ENCODE measurements at places on chromosomes 11 and 22.
A peak's percentile ranks its signal among the peaks of the same experiment; 100 is the strongest.

DNA sequence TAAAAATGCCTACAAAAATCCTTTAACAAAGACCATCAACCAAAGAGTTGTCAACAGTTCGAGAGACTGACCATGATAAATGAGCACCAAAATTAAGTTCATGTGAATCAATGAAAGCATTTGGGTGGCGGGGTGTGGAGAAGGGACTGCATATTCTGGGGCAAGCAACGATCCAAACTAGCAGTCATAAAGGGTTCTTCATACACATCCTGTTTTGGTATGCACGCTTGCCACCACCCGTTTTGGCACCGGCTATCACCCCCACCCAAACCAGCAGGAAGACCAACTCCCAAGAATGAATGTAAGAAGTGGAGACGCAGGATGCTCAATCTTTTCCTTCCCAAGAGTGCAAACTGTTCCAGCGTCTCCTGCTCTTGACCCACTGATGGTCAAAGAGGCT, 80.8 kb downstream of the SGSM3 start:
- no peak for DNase-seq

GRCh38 chr11:102950622-102951081, 4.9 kb downstream of the MMP13 start:
- DNase-seq = no peak

- DNase-seq = no peak
These were observed 47.0 kb downstream of the CSTPP1 start for GRCh38 chr11:46983598-46983997.

DNA sequence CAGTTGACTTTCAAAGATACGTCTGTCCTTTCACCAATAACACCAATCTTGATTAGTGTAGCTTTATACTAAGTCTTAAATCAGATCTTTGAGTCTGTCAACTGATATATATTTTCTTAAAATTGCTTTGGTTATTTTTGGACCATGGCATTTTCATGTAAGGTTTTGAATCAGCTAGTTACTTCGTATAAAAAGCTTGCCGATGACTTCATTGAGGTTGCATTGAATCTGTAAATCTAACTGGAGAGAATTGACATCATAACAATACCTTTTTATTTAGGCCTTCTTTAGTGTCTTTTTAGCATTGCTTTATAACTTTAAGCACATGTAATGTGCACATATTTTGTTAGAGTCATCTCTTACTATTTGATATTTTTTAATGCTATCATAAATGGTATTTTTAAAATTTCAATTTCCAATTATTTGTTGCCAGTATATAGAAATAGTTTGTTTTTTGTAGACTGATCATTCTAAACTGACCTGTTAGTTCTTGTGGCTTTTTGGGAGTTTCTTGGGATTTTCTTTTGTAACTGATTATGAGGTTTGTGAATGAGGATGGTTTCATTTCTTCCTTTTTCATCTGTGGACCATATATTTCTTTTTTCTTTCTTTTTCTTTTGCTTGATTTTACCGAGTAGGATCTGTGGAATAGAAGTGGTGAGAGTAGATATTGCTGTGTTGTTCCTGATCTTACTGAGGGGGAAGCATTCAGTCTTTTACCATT, 61.4 kb downstream of the DDX10 start:
- DNase-seq = no peak

DNA sequence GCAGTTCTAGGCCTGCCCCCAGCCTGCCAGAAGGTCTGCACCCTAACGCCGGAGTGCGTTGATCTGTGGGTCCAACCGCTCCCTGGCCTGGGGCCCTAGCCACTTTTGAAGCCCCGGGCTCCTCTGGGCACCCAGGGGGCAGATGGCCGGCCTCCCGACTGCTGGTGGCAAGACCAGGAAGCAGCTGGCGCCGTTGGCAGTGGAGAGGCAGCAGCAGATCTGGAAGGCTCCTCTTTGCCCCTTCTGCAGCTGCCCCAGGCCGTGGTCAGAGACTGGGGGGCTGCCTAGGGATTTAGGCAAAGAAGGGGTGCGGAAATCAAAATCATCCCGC, 445 bp upstream of the VWCE start:
- DNase-seq = no peak

DNA sequence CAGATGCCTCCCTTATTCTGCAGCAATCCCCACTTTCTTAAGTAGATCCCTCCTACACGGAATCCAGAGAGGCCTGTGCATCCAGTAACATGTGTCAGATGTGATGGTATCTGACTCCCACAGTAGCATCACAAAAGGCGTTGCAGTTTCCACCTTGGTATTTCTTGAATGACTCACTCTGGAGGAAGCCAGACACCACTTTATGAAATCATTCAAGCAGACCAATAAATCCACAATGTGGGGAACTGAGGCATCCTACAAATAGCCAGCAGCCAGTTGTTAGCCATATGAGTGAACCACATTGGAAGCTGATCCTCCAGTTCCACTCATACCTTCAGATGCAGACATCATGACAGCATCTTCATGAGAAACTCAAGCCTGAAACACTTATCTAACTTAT, 798.1 kb downstream of the OPCML start:
- DNase-seq = peak; percentile 91
